ENCODE measurements at places on chromosomes 1 and 21.

DNA sequence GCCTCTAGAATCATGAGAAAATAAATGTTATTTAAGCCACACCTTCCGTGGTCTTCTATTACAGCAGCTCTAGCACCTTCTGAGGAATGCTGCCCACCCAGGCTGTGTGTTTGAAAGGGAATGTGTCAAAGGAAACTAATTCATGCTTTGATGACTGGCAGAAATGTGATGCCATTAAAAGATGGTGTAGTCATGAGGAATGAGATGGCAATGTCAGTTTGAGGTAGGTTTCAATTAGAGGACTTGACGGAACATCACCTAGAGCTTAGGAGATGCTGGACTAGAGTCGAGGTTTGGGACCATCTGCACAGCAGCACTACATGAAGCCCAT lies 10.6 kb downstream of the PDZK1 start:
- DNase-seq, result no peak

- no peak for DNase-seq
These were observed 16.8 kb upstream of the JAK1 start for GRCh38 chr1:64983110-64983509.

DNA sequence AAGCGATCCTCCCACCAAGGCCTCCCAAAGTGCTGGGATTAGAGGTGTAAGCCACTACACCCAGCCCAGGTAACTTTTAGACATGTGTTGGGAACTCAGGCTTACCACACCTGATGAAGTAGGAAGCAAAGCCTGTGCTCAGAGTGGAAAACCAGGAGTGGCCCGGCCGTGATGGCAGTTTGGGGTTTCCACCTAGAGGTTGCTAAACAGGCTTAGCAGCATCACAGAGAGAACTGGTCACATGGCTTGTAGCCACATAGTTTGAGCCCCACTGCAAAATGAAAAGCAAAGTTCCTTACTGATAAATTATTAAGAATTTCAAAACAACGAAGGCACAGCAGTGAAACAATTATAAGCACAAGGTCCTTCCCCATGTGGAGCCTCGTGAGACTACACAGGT lies 142.6 kb upstream of the CXADR start:
- no peak for DNase-seq

- DNase-seq, result no peak
These were observed 79.0 kb downstream of the RAVER2 start for GRCh38 chr1:64823691-64824476.

GRCh38 chr1:69475021-69475420 lies 92.7 kb upstream of the LRRC7 start:
- no peak for DNase-seq

GRCh38 chr1:234907208-234907939 lies 221.3 kb downstream of the TOMM20 start:
- DNase-seq, result no peak

- DNase-seq, result no peak
These were observed 14.3 kb downstream of the PDZK1 start for GRCh38 chr1:145692785-145693443.

GRCh38 chr1:22239378-22239777 lies 96.5 kb upstream of the WNT4 start:
- DNase-seq, result no peak

DNA sequence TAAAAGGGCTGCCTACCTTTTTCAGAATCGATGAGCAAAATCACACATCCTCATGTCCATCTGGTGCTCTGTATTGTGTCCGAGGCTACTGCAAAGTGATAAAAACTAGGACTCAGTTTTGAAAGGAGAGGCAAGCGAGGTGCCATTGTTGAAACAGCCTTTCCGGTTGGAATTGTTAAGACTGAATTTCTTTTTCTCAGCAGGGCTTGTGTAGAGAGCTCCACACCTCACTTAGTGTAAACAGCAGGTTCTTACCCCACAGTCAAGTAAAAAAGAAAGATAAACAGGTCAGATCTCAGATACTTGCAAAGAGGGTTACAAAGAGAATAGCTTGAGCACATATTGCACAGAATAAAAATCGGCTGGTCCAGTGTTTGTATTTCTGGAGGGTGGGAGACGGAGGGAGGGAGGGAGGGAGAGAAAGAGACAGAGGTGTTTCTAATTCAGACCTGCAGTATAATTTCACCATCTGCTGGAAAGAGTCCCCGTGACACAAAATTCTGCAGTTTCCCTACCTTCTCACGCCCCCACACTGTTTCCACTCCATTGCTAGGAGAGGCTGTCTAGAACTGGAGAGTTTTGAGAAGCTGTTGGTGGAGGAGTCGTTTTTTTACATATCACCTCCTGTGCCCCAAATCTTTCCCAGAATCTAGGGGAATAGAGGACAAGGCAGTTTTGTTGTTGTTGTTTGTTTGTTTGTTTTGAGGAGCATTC lies 82.5 kb downstream of the EDEM3 start:
- DNase-seq, result no peak

DNA sequence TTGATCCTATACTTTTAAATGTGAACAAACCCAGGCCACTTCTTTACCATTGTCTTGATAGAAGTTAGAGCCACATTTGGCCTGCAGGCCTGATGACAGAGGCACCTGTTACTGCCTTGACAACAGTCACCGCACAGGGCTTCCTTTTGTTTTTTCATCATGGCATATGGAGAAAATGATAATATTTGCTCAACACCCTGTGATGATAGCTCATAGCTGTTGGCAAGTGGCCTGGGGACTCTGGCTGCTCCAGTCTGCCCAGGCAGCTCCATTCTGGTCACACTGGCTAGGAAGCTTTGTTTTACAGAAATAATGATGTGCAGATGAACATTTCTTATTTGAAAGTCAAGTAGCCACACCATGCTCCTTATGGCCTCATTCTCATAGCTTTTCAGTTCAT lies 89.6 kb upstream of the GPR88 start:
- DNase-seq, result no peak

GRCh38 chr1:200354243-200354642 lies 55.6 kb downstream of the ZNF281 start:
- no peak for DNase-seq

DNA sequence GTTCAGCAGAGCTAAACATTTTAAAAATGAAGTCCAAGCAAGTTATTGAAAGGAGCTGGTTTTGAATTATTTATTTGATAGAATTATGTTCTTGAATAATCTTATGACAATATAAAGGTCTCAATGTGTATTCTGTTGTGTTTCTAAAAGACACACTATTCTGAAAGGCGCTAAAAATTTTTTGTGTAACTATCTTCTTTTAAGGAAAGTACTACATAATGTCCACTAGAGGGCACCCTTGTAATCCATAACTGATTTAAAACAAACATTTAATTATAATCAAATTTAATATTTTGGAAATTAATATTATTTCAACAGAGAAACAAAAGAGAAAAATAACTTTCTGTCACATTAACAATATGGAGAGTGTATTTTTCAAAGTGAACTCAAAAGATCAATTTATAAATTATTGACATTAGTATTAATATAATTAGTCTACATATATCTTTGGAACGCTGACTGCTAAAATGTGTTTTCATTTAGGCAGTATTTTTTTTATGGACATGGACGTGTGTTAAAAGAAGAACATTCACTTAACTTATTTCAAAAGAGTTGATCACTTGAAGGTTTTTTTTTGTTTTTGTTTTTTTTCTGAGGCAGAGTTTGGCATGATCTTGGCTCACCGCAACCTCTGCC lies 248.4 kb downstream of the DENND1B start:
- no peak for DNase-seq

DNA sequence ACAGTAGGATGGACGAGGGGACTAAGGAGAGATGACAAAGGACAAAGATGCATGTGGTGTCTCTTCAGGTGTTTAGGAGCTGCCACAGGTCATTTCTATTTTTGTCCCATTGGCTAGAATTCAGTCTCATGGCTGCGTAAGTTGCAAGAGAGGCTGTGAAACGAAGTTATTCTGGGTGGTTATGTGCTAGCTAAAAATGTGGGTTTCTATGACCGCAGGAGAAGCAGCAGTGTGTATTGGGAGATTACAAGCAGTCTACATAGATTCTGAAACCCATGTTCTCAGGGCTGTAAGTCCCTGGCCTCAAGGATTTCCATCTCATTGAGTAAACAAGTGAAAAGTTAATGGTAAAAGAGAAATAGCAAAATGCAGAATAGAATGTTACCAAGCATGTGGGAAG lies 110.7 kb downstream of the SPATA46 start:
- DNase-seq, result no peak

GRCh38 chr21:36489776-36490165 lies 9.8 kb upstream of the CLDN14 start:
- no peak for DNase-seq
